Smooth muscle cell of bladder (primary cell): ENCODE measurements at places on chromosomes 3 and 15. TPM values are rescaled to one million over a fixed set of nuclear protein-coding genes. Genes with fewer than 3 reads are reported as not detected.

The CLSTN2 gene
- 0.09 and 0.14 TPM in 2 replicates for total RNA-seq

The PLA2G4D gene
- not detected in 2 replicates for total RNA-seq

The SENP2 gene
- 26.6 and 35.9 TPM in 2 replicates for total RNA-seq

The PHLDB2 gene
- total RNA-seq = 57.5 and 58.2 TPM in 2 replicates

The BCL2A1 gene
- 2.7 and 9.3 TPM in 2 replicates for total RNA-seq

The DZIP1L gene
- total RNA-seq = 21.2 and 29.4 TPM in 2 replicates

The SNX22 gene
- 0.14 and 0.18 TPM in 2 replicates for total RNA-seq

The ATP8B4 gene
- total RNA-seq = 155 and 183 TPM in 2 replicates

The TCAIM gene
- 18.1 and 22.9 TPM in 2 replicates for total RNA-seq

The LRRK1 gene
- total RNA-seq = 6.8 and 12.9 TPM in 2 replicates

The OR5H15 gene
- not detected in 2 replicates for total RNA-seq

The CCDC54 gene
- total RNA-seq = not detected in 2 replicates

The ITGB5 gene
- 358 and 471 TPM in 2 replicates for total RNA-seq

The C3orf80 gene
- total RNA-seq = 3.0 and 8.0 TPM in 2 replicates

The C3orf22 gene
- total RNA-seq = not detected in 2 replicates

The TEX55 gene
- total RNA-seq = not detected in 2 replicates

The RETNLB gene
- not detected in 2 replicates for total RNA-seq

The USP8 gene
- 35.3 and 39.0 TPM in 2 replicates for total RNA-seq

The GCSAM gene
- total RNA-seq = not detected in 2 replicates

The C2CD4B gene
- total RNA-seq = 0.28 TPM in 1 of 2 replicates, not detected in the other

The RNF13 gene
- total RNA-seq = 64.3 and 66.4 TPM in 2 replicates

The ZNF774 gene
- total RNA-seq = 0.57 and 1.1 TPM in 2 replicates

The NEIL1 gene
- total RNA-seq = 5.1 and 6.2 TPM in 2 replicates

The MYO1E gene
- total RNA-seq = 45.7 and 85.1 TPM in 2 replicates

The PPP2R3A gene
- 7.0 and 7.5 TPM in 2 replicates for total RNA-seq

The CCDC39 gene
- not detected in 2 replicates for total RNA-seq

The MESD gene
- 18.2 and 20.1 TPM in 2 replicates for total RNA-seq

The SUSD5 gene
- 1.1 and 3.6 TPM in 2 replicates for total RNA-seq

The TRPM1 gene
- total RNA-seq = not detected in 2 replicates

The ABHD2 gene
- total RNA-seq = 26.7 and 35.7 TPM in 2 replicates

The IQCF2 gene
- total RNA-seq = not detected in 2 replicates

The USP50 gene
- 0.28 and 0.43 TPM in 2 replicates for total RNA-seq

The ARPIN gene
- total RNA-seq = 9.8 and 11.8 TPM in 2 replicates

The ZNF860 gene
- total RNA-seq = 0.28 TPM in 2 replicates

The PSTPIP1 gene
- 0.28 TPM in 1 of 2 replicates, not detected in the other for total RNA-seq

The SH2D7 gene
- total RNA-seq = not detected in 2 replicates

The PLD1 gene
- total RNA-seq = 21.4 and 38.7 TPM in 2 replicates

The COL8A1 gene
- total RNA-seq = 148 and 185 TPM in 2 replicates

The SFMBT1 gene
- total RNA-seq = 4.7 and 6.7 TPM in 2 replicates

The RPP14 gene
- total RNA-seq = 9.1 and 12.2 TPM in 2 replicates

The SLC22A13 gene
- total RNA-seq = 0.14 and 0.28 TPM in 2 replicates

The XCR1 gene
- under 0.01 TPM in 2 replicates for total RNA-seq

The ABTB1 gene
- total RNA-seq = 7.0 and 7.1 TPM in 2 replicates

The SPATA12 gene
- total RNA-seq = not detected in 2 replicates

The DUOX2 gene
- under 0.01 TPM in 1 of 2 replicates, not detected in the other for total RNA-seq

The SLC2A2 gene
- 0.09 TPM in 1 of 2 replicates, not detected in the other for total RNA-seq

The ITIH3 gene
- 0.09 and 0.28 TPM in 2 replicates for total RNA-seq

The KIF7 gene
- total RNA-seq = 13.1 and 18.7 TPM in 2 replicates

The KIF15 gene
- total RNA-seq = 1.5 and 1.8 TPM in 2 replicates

The MESP2 gene
- 0.37 and 0.57 TPM in 2 replicates for total RNA-seq

The GPR62 gene
- total RNA-seq = under 0.01 and 0.09 TPM in 2 replicates

The SLC51B gene
- total RNA-seq = 0.55 and 2.0 TPM in 2 replicates
